ENCODE measurements at places on chromosomes 5 and 9.

- DNase-seq = no peak
Observed at GRCh38 chr5:176902102-176902814, 3.1 kb upstream of the HK3 start.

DNA sequence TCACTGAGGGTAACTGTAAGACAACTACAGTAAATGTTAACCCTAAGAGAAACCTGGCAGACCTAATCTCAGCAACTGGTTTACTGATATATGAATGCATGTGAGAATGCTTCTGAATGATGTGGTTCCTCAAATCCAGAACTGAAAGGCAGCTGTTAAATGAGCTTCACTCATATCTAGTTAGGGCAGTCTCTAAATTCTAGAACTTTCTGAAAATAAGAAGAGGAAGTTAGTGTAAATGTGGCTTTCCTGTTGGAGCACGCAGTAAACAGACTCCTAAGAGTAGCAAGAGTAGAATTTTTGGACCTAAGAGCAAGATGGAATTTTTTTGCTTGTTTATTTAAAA, 117.9 kb upstream of the KCNN2 start:
- no peak for DNase-seq

GRCh38 chr5:20528471-20528870, 540.5 kb upstream of the CDH18 start:
- no peak for DNase-seq

DNA sequence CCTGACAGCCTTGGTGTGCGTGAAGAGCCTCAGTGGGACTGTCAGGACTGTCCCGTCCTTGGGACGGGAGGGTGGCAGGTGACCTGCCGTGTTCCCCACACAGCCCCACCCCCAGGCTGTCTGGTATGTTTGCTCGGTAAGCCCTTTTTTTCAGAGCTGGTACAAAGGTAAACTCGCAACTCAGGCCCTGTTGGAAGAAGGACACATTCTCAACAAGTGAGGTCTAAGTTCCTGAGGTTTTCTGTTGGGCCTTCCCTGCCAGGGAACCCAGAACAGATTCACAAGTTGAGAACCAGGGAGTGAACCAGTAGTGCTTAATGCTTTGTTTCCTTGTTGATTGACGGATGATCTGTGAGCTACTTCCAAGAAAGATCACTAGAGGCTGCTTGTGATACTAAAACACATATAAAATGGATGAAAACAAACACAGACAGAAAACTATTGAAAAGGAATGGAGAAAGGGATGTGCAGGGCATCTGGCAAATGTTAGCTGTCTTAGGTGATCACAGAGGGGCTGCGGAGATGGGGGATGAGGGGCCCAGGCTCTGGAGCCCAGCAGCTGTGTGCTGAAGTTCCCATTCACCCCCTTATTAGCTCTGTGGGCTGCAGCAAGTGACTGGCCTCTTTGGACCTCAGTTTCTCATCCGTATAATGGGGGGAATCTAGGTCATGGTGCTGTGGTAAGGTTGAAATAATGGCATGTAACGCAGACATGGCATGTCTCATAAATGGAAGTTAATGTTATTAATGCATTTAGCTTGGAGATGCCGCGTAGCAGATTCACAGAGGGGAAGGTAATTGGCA, 2.7 kb downstream of the NDST1 start:
- no peak for DNase-seq

- DNase-seq = peak; percentile 10
Observed at GRCh38 chr5:32420506-32420905, 24.0 kb downstream of the ZFR start.

DNA sequence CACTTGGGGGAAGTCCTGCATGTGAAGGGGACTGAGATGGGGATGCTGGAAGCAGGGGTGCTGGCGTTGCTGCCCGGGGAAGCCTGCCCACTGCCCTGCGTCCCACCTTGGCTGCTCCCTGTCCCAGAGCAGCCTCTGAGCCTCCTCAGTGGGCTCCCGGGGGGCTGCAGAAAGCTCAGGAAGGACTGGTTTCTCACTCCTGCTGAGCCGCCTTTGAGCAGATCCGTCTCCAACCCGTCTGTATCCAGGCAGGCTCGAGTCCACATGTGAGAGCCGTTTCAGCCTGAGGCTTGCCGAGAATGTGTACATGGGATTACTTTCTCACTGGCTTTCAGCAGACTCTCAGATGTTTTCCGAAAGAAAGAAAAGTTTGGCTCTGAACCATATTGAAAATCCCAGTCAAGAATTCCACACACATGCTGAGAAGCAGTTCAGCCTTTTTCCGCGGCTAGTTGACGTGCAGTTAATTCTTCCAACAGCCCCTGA, 95.3 kb upstream of the COL5A1 start:
- no peak for DNase-seq

DNA sequence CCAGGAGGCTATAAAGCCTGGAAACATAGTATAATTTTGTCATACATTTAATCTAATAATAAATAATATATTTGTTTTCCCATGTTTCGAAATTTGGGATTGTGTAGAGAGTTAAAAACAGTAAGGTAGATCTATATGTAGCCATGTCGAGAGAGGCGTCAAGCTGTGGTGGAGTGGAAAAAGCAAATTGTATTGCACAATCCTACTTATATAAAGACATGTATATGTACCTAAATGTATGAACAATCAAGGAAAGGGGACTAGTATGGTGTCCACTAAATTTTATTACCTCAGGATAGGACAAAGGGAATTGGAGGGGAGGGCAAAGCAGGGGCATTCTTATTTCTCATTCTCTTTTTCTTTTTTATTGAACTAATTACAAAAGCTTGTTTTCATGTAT, 52.0 kb downstream of the GLRA1 start:
- DNase-seq = no peak

- DNase-seq = no peak
Observed at GRCh38 chr9:71638627-71639026, 129.7 kb downstream of the CEMIP2 start.

GRCh38 chr5:80370390-80370789, 37.5 kb upstream of the ZFYVE16 start:
- no peak for DNase-seq

DNA sequence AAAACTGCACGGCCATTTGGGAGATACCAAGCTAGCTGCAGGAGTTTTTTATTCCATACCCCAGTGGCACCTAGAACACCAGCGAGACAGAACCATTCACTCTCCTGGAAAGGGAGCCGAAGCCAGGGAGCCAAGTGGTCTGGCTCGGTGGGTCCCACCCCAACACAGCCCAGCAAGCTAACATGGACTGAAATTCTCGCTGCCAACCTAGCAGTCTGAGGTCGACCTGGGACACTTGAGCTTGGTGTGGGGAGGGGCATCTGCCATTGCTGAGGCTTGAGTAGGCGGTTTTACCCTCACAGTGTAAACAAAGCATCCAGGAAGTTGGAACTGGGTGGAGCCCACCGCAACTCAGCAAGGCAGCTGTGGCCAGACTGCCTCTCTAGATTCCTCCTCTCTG, 108.9 kb upstream of the CHD1 start:
- DNase-seq = no peak

GRCh38 chr5:36724467-36725332, 118.3 kb downstream of the SLC1A3 start:
- no peak for DNase-seq

GRCh38 chr5:74623006-74623611, 17.4 kb downstream of the ENC1 start:
- DNase-seq = no peak

GRCh38 chr9:129654554-129655040, 10.8 kb upstream of the PRRX2 start:
- DNase-seq = no peak

GRCh38 chr5:147784146-147784987, 1.8 kb upstream of the JAKMIP2 start:
- no peak for DNase-seq

DNA sequence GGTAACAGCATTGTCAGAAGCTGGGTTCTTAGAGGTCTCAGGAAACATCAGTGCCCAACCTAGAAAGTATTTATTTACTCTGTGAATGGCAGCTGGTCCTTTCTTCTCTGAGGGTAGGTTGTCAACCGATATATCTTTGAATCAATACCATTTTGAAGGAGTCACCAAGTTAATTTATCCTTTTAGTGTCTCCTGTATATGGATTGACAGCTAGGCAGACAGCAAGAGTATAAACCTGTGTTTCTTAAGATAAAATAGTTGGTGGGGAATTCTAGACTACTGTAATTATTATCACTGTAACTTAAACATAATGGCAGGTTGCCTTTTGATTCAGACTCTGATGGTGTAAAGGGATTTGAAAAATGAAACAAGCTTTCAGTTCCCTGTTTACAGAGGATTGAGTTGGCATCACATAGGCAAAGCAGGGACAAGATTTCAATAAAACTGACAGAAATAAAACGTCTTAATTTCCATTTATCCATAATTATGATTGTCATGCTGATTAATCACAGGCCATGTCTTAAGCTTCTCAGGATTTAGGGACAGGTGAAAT, 190.8 kb upstream of the HAPLN1 start:
- no peak for DNase-seq

DNA sequence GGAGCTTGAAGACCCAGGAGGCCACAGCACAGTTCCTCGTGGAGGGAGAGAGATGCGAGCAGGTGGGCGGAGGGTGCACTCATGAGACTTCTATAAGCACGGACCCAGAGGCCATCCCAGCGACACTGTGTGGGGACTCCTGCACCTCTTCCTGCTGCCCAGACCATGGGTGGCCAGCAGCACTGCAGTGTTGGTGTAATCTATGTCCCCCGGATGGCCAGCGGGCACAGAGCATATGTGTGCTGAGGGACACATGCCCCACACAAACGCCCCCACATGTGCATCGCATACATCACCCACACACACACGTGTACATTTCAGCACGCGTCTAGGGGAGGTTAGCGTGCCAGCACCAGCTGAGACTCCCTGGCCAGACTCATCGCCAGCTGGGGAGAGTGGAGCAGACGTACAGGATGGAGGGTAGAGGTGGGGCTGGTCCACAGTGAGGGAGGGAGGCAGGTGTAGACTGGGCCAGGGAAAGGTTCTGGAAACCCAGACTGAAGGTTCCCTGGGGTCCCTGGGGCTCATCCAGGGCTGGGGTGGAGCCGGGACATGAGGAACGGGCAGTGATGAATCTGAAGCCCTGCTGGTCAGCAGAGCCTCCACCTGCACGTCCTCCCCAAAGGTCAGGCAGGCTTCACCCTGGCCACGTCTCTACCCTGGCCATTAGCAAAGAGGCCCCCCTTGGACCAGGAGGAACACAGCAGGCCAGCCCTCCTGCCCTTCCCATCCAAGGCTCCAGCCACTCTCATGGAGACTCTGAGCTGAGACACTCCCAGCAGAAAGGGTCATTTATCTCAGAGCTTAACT, 27.6 kb downstream of the ADAMTS2 start:
- no peak for DNase-seq

DNA sequence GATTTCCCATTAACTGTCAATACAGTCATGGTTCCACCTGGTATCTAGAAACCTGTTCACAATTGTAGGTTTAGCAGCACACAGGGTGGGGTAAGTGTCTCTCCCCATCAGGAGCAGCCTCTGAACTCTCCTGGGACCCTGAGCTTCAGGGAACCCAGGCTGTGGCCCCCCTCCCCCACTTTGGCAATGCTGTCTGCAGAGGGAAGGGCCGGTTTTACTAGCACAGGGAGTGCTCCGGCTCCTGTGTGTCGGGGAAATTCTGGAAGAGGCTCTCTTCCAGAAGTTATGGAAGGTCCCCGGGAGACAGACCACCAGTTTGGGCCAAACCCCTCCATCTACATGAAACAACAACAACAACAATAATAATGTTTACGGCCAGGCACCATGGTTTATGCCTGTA, 9.9 kb downstream of the DAB2IP start:
- DNase-seq = no peak

- no peak for DNase-seq
Observed at GRCh38 chr5:136079195-136079985, 50.6 kb downstream of the TGFBI start.

- DNase-seq = peak; percentile 66
Observed at GRCh38 chr9:137611623-137612609, 6.4 kb downstream of the ARRDC1 start.

GRCh38 chr5:591746-592145, 20.4 kb upstream of the CEP72 start:
- DNase-seq = no peak
